Stimulated activated CD4-positive, alpha-beta T cell treated with anti-CD3 and anti-CD28 coated beads, Interleukin-1b, Interleukin-23, amount 100 ng/mL, for 24 hours (primary cell): ENCODE measurements at places on chromosomes 11 and 22.

- no peak for DNase-seq
These were observed 15.5 kb downstream of the RBX1 start for GRCh38 chr22:40966726-40967085.

- DNase-seq, result no peak
These were observed 303.9 kb downstream of the CASP12 start for GRCh38 chr11:104594228-104594958.

DNA sequence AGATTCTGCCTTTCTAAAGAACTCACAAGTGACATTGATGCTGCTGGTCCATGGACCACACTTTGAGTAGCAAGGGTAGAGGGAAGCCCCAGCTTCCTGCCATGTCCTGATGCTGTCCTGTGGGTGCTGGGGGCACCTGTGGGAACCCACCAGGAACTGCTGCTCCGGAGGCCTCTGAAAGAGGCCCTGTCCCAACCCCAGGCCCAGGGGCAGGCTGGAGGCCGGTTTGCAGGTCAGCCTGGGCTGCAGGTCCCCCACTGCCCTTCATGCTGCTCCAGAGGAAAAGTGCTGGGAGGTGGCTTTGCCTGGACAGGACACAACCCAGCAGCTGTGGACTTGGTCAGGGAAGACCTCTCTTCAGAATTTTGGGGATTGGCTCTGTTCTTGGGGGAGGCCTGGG, 44.8 kb upstream of the SLC22A12 start:
- no peak for DNase-seq

DNA sequence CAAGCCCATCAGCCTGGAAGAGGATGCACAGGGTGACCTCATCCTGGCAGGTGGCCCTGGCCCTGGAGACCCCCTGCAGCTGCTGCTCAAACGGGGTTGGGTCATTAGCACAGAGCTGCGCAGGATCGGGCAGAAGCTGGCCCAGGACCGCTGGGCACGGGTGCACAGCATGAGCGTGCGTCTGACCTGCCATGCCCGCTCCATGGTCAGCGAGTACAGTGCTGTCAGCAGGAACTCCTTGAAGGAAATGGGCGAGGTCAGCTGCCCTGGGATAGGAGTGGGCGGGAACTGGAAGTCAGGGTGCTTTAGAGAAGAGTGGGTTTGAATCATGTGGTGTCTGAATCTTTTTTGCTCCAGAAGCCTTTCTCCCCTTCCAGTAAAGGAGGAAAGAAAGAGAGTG, 61.1 kb downstream of the INSC start:
- DNase-seq, result no peak

- no peak for DNase-seq
These were observed 49.5 kb downstream of the POLD3 start for GRCh38 chr11:74641905-74642304.

DNA sequence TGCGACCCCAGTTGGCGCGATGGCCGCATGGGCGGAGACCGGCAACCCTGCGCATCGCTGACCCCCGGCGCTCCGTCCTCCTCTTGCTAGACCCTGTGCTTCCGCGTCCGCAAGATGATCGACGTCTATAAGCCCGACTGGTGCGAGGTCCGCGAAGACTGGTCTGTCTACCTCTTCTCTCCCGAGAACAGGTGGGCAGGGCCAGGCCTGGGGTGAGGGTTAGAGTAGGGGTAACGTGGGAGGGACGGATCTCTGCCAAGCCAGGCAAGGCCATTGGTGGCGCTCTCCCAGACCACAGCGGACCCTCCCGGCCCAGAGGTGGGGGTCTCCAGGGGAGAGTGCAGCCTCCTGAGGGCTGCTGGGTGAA, 92.1 kb downstream of the CACNA1I start:
- no peak for DNase-seq

GRCh38 chr11:12901874-12902481, 107.1 kb upstream of the RASSF10 start:
- DNase-seq, result no peak

DNA sequence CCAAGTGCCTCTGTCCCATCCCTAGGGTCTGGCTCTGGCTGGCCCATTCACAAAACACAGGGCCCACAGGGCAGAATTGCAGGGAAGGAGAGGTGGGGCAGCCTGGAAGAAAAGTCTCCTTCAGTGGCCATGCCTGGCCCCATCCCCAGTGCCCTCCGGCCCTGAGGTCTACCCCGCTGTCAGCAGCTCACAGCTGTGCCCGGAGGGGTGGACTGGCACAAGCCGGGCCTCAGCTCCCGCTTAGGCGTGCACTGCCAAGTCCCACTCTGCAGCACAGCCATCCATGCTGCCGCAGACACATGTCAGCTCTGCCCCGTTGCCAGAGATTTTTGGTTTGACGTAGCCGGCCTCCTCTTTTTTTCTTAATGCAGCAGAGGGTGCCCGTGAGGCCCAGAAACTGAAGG, 3.9 kb upstream of the SCN2B start:
- no peak for DNase-seq

DNA sequence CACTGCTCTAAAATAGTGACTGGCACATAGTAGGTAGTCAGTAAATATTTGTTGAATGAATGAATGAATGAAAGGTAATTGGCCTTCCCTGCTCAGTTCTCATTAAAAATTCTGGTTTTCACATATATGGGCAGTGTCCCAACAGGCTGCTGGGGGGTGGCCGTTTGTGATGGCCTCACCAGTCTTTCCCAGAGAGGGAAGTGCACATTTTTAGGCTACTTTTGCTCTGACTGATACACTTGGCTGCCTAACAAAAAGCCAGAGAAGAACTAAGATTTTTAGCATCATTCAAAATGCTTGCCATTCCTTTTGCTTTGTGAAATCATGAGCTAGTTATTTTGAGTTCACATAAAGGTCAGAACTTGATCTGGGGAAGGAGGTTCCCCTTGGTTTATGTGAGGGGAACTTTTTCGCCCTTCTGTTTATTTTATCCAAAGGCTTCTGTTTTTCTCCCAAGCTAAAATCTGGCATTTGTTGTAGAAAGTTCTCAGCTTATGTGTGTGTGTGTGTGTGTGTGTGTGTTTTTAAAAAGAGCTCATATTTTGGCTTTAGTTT, 83.1 kb downstream of the PTPRJ start:
- DNase-seq, result no peak

DNA sequence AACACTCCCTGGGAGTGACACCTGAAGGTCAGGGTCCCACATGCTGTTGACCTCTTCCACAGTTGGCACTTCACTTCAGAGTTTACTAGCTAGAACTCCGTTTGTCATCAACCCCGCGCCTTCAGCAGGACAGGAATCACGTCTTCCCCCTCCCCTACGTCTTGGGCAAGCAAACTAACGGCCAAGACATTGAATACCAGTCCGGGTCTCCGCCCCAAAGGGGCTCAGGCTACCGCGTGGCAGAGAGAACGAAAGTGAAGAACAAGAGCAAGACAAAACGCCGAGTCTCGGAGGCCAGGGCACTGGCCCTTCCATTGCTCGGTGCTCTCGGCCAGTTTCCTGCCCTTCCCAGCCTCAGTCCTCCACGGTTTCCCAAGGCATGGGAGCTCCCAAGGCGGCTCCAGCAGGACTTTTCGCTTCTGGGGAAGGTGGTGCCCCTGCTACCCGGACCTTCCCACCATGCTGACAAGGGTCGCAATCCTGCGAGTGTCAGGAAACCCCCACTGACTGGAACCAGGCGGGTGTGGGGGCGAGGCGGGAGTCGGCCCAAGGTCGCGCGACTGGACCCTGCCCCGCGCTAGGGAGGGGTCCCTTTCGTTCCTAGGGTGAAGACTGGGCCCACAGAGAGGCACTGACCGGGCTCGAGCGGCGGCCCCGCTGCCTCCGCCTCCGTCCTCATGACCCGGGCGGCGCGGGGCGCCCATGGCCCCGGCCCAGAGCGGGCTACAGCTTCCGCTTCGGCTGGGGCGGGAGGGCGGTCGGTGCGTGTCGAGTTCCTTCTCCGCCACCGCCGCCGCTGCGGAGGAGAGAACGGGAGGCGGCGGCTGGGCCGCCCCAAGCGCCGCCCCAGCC, at the start of gene GUCD1:
Gene GUCD1, minus strand, starts transcription at position 826 of the 852 bp plus-strand sequence. Its CDS starts 147 bp downstream, at position 679.
- no peak for DNase-seq

DNA sequence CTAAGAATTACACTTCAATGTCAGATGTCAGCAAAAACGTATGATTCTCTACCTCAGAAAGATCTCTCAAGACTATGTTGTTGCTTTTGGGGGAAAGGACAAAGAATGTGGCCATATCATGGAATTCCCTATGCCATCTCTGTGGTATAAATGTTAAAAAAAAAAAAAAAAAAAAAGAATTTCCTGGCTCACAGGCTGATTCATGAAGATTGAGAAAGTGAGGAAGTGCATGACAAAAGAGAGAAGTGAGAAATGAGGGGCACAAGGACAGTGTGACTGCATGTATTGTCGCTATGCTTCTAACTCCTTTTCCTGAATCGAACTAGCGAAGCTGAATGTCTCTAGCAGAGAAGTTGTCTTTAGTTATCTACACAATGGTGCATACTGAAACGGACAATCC, 80.6 kb upstream of the CARD18 start:
- DNase-seq, result no peak

- no peak for DNase-seq
These were observed 8.1 kb upstream of the GDPD5 start for GRCh38 chr11:75533896-75534258.

- no peak for DNase-seq
These were observed 1.8 kb downstream of the SPATA19 start for GRCh38 chr11:133843454-133843987.
